ENCODE measurements at places on chromosomes 2 and 18.
A peak's percentile ranks its signal among the peaks of the same experiment; 100 is the strongest.

DNA sequence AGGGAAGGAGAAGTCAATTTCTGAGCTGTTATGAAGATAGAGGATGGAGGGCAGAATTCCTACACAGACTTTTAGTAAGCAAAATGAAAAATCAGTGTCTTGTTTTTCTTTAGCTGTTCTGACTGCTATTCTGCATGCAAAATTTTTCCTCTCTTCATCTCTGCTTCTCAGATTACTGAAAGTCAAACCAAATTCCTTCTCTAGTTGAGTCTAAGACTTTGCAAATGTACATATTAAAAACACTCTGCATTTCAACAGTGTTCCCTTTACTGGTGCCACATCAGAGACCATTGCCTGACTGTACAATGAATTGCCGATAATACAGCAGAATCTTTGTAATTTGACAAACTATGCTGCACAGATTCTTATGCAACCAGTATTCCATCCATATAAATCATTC lies 198.8 kb downstream of the EXOC6B start:
- no peak for DNase-seq

GRCh38 chr2:177754492-177754873 lies 318.1 kb downstream of the PDE11A start:
- no peak for DNase-seq

DNA sequence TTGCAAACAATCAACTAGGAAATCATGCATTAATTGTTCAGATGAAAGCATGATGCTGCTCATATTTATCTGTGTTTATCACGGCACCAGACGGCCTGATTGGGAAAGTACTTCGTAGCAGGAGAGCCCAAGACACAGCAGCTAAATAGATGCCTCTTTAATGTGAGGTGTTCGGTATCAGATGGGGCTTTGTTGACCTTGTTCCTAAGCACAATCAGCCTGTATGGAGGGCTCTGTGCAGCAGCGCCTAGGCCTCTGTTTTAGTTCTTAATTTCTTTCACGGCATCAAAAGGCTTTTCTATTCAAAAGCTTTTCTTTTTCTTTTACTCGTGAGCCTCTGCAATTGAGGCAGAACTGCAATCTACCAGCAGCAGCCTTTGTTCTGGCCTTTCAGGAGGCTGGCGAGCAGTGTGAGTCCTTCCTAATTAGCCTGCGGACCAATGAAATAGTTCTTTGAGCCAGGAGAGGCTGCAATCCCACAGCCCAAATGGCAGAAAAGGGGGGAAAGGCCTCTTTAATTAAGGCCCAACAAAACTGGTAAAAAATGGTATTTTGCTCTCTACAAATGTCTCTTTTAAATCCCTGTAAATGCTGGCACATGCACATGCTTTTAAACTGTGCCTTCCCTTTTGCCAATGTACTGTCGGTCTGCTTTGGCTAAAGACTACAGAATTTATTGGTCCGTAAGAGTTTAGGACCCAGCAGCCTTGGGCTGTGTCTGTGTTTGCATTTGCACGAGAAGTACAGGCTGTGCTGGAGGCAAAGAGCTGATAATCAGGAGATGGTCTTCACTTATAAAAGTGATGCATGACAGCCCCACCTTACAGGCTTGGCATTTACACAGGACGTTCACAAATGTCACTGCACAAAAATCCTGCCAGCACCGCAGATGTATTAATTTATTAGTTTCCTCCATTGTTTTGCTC lies 159.6 kb downstream of the RND3 start:
- no peak for DNase-seq

GRCh38 chr2:143901185-143901842 lies 618.6 kb downstream of the ZEB2 start:
- DNase-seq, result no peak

- DNase-seq, result no peak
Observed at GRCh38 chr2:173511942-173512341, 157.3 kb downstream of the CDCA7 start.

DNA sequence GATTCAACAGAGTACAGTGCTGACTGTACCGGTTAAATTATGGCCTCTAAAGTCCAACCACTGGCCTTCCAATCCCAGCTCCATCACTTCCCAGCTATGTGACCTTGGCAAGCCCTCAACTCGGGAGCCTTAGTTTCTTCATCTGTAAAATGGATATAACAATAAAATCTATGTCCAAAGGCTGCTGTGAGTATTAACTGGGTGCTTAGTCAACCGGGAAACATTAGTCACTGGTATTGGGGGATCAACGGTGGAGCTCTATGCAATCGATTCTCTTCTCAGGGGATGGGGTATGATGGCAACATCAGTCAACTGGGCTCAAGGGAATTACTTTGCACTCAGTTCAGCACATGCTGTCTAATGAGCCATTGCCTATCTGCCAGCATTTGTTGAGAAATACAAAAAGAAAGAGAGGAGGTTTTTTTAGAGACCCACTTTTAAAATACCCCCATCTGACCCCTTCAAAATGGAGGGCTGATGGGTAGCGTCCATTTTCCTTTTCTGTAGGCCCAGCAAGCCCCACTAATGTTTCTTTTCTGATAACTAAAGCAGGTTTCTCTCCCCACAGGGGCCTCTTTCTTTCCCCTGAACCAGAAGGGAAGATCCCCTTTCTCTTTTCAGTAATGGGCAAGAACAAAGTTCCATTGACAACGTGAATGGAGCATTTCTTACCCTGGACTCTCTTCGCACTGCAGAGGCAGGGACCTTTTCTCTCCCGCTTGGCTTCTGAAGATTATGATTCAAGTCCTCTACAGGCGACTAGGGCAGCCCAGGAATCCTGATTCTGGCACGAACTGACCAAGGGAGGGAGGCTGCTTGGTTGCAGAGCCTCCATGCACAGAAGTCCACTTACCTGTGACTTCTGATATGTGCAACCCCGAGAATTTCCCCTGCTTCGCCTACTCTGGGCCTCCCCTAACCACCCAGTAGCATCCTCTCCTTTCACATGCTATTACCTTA lies 8.7 kb upstream of the AGFG1 start:
- DNase-seq, result no peak

DNA sequence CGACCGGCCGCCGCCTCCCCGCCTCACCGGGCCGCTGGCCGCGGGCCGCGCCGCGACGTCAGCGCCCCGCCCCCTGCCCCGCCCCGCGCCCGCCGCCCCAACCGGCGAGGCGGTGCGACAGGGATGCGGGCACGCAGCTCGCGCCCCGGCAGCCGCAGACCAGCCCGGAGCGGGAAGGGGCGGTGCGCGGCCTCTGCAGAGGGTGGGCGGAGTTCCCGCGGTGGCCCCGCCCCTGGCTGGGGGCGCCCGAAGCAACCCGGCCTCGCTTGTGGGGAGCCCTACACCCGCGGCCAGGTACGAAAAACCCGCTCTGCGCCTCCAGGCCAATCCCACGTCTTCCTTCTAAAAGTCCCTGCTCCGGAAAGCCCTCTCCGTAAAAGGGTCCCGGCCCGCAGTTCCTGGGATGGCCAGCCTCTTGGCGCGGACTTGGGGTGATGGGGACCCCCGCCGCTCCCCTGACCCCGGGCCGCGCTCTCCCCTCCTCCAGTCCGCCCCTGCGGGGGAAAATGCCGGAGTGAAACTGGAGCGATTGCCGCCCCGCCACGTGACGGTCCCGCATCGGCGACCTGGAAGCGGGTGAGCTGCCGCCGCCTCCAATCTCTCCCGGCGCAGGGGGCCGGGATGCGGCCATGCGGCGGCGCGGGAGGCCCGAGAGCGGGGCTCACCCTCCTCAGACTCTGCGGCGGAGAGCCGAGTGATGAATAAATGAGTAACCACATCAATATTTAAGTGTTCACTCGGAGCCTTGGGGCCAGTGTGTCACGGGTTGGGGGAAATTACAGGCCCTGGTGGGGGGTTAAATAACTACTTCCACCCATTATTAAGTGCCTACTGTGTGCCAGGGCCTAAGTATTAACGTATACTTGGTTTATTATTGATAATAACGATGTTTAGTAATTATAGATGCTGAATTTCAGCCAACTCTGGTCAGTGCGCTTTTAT lies at the start of gene RAB11FIP5:
RAB11FIP5 (minus strand) TSS at position 36 of the 942 bp plus-strand sequence. CDS start 171 bp downstream, outside the sequence.
- peak; percentile 92 for DNase-seq

DNA sequence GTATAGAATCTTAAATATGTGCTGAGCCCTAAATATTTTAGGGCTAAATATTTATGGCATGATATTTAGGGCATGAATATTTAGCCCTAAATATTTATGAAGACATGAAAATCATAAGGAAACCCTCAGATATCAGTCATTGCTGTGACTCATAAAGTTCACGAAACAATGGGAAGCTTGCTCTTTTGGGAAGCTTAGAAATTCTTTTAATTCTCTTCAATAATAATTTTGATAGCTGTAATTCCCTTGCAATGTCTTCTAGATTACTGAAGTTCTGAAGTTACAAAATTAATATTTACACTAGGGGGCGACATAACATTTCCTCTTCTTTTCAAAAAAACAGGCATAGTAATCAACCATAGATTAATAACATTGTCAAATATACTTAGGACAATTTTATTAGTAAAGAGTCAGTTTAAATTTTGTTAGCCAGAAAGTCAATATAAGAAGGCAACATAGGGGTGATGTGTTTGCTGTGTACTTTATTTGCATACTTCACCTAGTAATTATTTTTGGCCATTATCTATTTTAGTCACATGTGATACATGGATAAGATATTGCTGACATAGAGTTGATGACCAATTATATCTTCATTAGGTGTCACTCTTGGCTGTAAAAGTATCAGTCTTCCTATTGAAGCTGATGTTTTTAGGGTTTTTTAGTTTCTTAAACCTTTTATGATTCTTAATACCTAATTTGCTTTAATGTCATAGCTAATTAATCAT lies 13.2 kb downstream of the ZNF804A start:
- DNase-seq, result no peak

DNA sequence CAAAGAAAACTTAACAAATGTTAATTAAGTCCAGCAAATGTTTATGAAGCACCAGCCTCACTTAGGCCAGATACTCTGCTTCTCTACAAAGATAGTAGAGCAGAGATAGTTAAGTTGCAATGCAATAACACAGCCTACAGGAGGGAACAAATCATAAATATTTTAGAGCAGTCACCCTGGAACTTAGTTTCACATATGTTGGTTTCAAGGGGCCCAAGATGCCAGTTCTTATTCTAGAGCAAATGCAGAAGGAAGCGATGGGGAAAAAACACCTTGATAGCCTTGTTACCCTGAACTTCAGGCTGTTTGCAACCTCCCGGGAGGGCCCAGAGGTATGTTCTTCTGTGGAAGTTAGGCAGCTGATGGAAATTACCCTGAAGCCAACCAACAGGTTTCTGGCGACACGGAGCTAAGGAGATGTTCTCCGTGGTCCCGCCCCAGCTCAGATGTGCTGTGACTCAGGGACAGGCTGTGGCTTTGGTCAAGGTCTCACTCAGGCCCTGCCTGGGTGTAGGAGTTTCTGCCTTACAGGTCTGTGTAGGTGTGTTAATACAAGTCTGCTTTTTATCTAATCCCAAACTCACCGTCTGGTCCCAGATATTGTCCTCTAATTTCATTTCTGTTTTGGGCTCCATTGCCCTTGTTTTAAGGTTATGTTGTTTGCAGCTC lies 3.8 kb downstream of the CTIF start:
- DNase-seq, result no peak

DNA sequence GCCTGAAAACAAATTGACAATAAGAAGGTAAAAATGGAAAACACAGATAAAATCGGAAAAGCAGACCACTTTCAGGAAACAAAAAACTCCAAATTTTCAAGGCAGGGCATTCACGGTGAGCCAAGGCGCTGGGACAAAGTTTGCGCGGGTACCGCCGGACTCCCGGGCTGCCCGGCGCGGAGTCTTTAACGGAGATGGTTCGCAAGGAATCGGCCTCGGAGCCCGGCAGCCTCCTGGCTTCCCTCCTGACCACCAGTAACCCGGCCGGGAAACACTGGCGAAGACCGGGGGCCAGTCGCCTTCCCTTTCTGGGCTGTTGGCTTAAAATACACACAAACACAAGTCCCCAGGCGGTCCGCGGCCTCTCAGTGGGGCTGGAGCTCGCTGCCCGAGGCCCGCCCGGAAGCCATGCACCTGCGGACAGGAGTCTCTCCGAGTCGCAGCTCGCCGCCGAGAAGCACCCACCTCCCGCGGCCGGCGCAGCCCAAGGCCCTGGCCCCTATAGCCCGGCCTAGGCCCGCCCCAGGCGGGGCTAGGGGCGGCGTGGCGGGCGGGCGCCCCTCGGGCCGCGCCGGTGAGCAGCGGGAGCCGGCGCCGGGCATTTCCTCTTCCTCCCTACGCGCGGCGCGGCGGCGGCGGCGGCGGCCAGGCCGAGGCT lies 622 bp upstream of the KCMF1 start:
- peak; percentile 69 for DNase-seq

GRCh38 chr2:104444392-104444791 lies 409.5 kb upstream of the POU3F3 start:
- no peak for DNase-seq

DNA sequence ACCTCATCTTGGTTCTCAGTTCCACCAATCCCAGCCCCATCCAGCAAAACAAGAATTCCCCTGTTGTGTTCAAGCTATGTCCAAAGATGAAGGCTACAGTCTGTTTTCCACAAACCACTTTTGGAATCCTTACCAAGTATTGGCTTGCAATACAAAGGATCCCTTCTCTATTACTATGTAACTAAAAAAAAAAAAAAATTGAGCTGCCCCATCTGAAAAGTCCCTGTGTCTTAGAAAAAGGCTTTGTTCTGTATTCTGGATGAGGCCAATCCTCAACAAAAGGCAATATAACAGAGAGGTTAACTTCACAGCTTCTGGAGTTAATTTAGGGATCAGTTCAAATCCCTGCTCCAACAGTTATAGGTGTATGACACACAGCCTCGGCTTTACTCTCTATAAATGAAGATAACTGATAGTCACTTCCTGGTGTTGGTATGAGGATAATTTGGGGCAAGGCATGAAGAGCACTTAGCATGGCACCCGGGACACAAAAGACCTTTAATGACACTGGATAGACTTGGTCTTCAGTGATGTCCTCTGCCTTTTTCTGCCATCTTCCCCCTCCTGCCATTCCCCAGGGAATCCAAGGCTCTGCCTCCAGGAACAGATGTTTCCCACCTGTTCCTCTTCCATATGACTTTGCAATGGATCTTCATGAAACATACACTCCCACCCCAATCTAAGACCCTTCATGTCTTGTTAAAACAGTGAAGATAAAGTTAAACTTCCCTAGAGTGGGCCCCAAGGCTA lies 61.2 kb upstream of the ATL2 start:
- no peak for DNase-seq

GRCh38 chr2:104049438-104049837 lies 804.5 kb upstream of the POU3F3 start:
- DNase-seq, result no peak

DNA sequence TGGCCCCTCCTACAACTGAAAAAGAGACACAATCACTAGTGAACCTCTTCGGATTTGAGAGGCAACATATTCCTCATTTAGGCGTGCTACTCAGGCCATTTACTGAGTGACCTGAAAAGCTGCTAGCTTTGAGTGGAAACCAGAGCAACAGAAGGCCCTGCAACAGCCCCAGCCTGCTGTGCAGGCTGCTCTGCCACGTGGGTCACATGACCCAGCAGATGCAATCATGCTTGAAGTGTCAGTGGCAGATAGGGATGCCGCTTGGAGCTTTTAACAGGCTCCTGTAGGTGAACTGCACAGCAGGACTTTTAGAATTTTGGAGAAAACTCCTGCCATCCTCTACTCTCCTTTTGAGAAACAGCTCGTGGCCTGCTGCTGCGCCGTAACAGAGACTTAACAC lies 578.6 kb upstream of the RAB6C start:
- no peak for DNase-seq

- DNase-seq, result no peak
Observed at GRCh38 chr2:134169788-134170187, 84.1 kb upstream of the MGAT5 start.

Measured in right cardiac atrium (tissue), 5 donors.